NCI-H1417 treated with DMSO at 0.1 percent for 48 hours (cell line): ENCODE measurements at places on chromosomes 3 and 15.

- no peak for DNase-seq
These were observed 48.3 kb upstream of the THSD4 start for GRCh38 chr15:71066983-71067382.

- no peak for DNase-seq
These were observed 769 bp downstream of the C2CD4A start for GRCh38 chr15:62067448-62068044.

GRCh38 chr3:30437171-30437601 lies 169.2 kb upstream of the TGFBR2 start:
- DNase-seq: no peak

DNA sequence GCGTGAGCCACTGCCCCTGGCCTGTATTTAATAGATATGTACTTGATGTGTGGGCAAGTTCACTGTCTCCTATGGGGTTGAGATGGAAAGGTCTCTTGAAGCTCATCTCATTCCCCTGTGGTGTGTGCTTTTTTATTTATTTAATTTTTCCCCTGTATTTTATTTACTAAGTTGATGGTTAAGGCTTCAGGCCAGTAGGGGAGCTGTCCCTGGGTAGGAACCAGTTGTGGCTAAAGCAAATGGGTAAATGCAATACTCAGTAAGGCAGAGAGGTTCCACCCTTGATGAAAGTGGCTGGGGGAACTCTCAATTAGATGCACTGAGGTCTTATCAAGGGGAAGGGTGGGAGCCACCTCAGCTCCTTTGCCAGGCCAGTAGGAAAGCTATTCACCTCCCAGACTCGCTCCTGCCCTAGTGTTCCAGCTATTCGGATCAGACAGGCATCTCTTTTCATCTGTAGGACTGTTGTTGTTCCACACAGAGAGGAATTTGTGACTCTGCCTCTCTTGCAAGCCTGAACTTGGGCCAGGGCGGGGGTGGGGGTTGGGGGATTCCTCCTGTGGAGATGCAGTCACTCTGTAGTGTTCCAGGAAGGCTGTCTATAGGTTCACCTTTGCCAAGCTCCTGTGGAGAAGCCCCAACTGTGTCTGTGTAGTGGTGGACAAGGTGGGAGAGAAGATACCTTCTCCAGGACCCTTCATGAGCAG lies 26.1 kb downstream of the PCCB start:
- no peak for DNase-seq

- DNase-seq: no peak
These were observed 596.0 kb upstream of the GRM7 start for GRCh38 chr3:6264906-6265305.

- DNase-seq: no peak
These were observed 84.6 kb upstream of the CDV3 start for GRCh38 chr3:133488785-133489367.

DNA sequence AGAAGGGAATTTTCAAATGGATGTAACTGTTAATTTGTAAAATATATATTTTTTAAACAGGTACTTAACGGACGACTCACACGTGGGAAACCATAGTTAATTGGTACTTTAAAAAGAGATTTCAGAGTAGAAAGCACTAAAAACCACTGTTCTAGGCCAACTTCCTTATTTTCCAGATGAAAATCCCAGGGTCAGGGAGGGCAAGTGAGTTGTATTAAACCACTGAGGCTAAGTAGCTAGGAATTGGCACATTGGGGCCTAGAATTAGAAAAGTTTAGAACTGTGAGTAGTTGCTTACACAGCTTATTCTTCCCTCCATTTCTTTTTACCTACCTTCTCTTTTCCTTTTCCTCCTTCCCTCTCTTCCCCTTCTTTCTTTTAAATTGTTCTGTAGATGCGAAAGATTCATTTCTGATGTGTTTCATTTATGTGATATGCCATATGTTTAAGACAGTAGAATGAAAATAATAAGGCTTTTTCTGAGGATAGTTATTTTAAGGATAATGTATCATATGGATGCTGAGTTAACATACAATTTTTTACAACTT lies 4.1 kb upstream of the UTS2B start:
- DNase-seq: no peak

- no peak for DNase-seq
These were observed 257.2 kb upstream of the SOX2 start for GRCh38 chr3:181454451-181455027.

- DNase-seq: no peak
These were observed 1.0 kb upstream of the CD200R1L start for GRCh38 chr3:112847692-112848091.

DNA sequence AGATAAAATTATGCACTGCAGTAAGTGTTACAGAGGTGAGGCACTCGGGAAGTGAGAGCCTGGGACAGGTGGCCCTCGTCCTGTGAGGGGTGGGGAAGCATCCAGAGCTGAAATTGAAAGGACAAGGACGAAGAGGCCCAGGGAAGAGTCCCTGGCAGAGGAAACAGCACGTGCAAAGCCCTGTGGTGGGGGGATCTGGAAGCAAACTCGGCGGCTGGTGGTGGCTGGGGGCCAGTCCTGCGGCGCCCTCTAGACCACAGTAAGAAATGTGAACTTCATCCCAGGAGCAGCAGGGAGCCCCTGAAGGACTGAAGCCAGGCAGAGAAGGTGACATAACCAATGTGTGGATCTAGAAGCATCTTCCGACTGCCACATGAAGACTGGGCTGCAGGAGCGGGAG lies 42.8 kb downstream of the GRIP2 start:
- no peak for DNase-seq

DNA sequence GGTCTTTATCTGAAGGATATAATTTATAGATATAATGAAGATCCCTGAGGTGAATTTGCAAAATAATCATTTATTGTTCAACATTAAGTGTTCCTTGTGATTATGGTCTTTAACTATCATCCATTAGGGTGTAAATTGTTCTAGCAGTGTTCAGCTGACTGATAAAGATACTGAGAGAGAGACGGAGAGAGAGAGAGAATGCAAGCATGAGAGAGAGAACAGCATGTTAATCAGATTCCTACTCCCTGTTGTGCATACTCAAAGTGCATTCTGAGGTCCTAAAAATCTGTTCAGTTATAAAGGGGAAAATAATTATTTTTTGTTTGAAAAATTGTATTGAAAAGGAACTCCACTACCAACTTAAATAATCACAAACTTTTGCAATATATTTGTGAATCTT lies 271.0 kb upstream of the CBLB start:
- DNase-seq: no peak

DNA sequence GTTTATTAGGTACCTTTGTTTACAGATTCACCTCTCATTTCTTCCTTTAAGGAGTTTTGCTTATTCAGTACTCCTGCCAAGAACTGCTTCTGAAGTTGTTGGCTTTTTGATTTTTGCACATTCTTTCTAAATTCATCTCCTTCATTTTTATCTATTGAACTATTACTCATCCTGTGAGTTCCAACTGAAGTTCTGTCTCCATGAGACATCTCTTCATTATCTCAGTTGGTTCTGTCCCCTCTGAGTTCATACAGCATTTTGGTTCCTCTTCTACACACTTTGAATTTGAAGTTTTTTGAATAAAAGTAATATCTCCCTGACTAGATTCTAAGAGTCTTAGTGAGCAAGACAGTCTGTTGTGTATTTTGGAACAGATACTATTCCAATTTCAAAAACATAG lies 299.7 kb downstream of the OTOL1 start:
- DNase-seq: no peak

- DNase-seq: no peak
These were observed 60.4 kb downstream of the CACNA2D2 start for GRCh38 chr3:50442945-50443579.

DNA sequence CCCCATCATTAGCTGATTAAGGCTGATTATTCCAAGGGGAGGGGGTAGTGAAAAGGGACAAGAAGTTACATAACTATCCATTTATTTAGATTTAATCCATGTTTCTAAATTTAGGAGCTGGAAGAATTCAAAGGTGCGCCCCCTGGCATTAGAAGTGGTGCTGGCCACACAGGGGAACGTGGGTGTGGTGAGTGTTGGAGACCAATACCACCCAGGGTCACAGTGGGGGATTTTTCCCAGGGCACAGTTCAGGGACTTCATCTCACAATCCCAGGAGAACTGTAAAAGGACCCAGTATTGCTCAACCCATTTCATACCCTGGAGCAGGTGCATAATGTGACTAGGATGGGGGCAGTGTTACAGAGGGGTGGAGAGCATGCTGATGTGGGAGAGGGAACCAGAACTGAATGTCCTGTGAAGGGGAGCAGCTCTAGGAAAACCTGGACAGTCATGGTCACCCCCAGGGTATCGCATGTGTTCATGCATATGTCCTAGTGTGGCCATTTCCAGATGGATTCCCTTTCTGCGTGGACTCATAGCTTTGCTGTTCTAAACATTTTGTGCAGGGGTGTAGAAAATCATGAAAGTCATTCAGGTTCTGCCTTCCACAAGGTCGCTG lies 110.3 kb downstream of the LSM3 start:
- no peak for DNase-seq

GRCh38 chr3:185024406-185024805 lies 128.5 kb downstream of the C3orf70 start:
- DNase-seq: no peak
